Glomerular endothelial cell (primary cell): ENCODE measurements at places on chromosomes 7 and 10. TPM values are rescaled to one million over a fixed set of nuclear protein-coding genes. Genes with fewer than 3 reads are reported as not detected.

Gene CYP2C8
- 0.34 TPM in 1 of 2 replicates, not detected in the other for total RNA-seq

Gene STAM
- total RNA-seq, result 22.2 and 23.3 TPM in 2 replicates

Gene STOX1
- total RNA-seq, result 0.10 TPM in 1 of 2 replicates, not detected in the other

Gene PLEKHS1
- total RNA-seq, result not detected in 2 replicates

Gene PPP1R17
- total RNA-seq, result not detected in 2 replicates

GRCh38 chr7:29282819-29283414 is 88.3 kb downstream of the CHN2 start:
- no peak for DNase-seq

DNA sequence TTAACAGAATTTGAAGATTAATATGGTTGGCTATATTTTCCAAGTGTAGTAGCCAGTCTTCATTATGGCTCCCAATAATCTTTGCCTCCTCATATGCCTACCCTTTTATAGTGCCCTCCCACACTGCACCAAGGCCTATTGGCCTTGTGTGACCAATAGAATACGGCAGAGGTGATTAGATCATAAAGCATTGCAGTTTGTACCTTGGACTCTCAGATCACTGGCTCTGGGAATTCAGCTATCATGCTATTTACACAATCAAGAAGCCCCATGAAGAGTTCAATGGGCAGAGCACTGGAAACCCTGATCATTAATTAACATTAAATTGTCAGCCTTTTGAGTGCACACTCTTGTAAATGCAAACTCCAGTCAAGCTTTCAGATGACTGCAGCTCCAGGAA is 154.5 kb upstream of the MAGI2 start:
- no peak for DNase-seq

DNA sequence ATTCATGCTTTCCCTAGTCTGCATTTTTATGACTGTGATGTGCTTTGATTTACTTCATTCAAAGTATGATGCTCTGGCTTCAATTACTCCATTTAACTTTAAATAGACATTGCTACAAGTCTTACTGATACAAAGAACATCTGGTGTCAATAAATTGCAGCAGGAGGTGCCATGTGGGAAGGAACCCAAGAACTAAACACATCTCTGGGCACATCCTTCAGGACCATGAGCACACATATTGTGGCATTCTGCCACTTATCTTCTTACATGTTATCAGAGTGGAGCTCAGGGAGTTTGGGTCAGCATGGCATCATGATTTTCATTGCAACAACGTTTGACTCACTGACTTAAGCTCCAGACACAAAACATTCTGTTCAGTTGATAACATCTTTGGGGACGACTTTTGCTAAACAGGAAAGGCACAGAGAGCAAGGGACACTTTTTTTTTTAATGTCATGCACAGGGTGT is 227.0 kb downstream of the DKK1 start:
- DNase-seq, result no peak

- DNase-seq, result no peak
These were observed 10.0 kb upstream of the SFRP5 start for GRCh38 chr10:97781618-97782331.

DNA sequence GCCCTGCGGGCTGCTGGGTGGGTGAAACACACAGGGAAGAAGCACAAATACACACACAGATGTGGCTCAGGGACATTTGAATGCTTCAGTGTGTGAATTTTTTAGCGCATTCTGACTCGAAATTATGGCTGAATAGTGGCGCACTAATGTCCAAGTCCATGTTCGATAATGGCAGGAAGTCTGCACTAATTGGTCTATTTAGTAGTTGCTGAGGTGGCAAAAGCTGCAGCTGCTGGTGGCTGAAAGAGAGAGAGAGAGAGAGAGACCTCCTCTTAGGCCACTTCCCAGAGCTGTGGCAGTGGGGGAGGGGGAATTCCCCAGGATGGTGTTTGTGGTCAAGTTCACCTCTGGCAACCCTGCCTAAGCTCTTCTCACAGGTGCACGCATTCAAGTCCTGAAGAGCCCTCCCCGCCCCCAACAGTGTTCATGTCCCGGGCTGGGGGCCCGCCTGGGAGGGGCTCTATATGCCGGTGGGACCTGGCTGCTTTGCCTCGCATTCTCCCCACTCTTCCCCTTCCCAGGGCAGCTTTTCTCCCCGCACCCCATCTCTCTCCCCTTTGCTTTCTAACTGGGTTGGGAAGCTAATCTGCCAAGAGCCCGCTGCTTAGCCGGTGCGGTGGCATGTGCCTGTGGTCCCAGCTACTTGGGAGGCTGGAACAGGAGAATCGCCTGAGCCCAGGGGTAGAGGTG is 6.0 kb upstream of the MNX1 start:
- DNase-seq, result no peak

- DNase-seq, result no peak
These were observed 82.1 kb upstream of the IGFBP3 start for GRCh38 chr7:46003161-46003560.

DNA sequence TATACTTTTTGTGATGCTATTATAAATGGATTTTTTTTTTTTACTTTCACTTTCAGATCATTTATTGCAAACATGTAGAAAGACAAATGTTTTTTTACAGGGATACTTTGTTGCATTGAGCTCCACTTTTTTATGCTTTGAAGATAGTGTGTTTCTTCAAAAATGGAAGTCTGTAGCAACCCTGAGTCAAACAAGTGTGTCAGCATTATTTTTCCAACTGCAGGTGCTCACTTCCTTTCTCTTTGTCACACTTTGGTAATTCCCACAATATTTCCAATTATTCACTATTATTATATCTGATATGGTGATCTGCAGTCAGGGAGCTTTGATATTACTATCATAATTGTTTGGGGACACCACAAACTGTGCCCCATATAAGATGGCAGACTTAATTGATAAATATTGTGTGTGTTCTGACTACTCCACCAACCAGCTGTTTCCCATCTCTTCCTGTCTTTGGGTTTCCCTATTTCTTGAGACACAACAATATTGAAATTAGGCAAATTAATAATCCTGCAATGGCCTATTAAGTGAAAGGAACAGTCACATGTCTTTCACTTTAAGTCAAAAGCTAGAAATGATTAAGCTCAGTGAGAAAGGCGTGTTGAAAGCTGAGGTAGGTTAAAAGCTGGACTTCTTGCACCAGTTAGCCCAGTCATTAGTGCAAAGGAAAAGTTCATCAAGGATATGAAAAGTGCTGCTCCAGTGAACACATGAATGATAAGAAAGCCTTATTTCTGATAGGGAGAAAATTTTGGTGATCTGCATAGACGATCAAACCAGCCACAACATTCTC is 231.3 kb upstream of the SH2B2 start:
- DNase-seq, result no peak
